ENCODE measurements at places on chromosomes 4 and X.

DNA sequence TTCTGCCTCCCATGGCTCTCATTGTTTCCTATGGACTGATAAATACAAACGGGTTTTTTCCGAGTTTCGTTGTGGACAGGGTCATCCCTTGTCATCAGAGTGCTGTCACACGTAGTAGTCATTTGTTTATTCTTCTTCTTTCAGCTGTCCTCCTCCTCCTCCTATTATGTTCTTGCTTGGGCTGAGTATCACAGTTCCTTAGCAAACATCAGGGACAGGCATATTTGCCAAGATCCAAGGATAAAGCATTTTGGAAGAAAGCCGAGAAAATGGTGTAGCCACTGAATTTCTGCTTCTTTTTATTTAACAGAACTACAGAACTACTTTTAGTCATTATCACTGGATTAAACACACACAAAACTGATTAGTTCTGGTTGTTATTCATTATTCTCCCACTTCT, 167.9 kb downstream of the MAML3 start:
- DNase-seq: no peak

- DNase-seq: peak; percentile 9
These were observed 790.8 kb downstream of the PCDH18 start for GRCh38 chr4:136741468-136741867.

- DNase-seq: no peak
These were observed 27.8 kb upstream of the LIMCH1 start for GRCh38 chr4:41510179-41510578.

DNA sequence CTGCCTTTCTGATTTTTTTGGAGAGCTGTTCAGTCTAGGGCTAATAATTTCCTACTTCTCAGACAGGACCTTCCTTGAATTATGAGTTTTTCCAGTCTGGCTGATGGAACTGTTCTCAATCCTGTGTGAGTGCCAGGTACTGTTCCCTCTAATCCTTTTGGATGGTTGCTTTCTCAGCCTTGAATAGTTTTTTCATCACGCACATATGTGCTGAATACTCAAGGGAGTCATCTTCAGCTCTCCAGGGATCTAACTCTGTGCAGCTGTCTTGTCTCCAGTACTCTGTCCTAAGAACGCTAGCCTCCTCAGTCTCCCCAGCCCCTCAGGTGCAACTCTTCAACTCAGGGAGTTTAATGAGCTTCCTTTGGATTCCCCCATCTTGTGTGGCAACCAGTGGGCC, 93.2 kb downstream of the GASK1B start:
- DNase-seq: no peak

DNA sequence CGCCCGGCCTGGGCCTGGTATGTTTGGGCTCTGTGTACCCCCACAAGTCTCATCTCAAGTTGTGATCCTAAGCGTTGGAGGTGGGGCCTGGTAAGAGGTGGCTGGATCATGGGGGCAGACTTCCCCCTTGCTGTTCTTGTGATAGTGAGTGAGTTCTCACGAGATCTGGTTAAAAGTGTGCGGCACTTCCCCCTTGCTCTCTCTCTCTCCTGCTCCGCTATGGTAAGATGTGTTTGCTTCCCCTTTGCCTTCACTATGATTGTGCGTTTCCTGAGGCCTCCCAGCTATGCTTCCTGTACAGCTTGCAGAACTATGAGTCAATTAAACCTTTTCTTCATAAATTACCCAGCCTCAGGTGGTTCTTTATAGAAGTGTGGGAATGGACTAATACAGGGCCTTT, 53.0 kb downstream of the CHST7 start:
- no peak for DNase-seq

- peak; percentile 96 for DNase-seq
These were observed 119.2 kb downstream of the IRF2 start for GRCh38 chr4:184355111-184355604.

- DNase-seq: no peak
These were observed 123.3 kb downstream of the RNF150 start for GRCh38 chr4:141009931-141010330.

- no peak for DNase-seq
These were observed 8.3 kb upstream of the FAM200B start for GRCh38 chr4:15673337-15673736.

GRCh38 chr4:38837849-38838248, 18.8 kb downstream of the TLR6 start:
- no peak for DNase-seq

- DNase-seq: peak; percentile 75
These were observed 639.7 kb downstream of the TRIML1 start for GRCh38 chr4:188778905-188779304.

DNA sequence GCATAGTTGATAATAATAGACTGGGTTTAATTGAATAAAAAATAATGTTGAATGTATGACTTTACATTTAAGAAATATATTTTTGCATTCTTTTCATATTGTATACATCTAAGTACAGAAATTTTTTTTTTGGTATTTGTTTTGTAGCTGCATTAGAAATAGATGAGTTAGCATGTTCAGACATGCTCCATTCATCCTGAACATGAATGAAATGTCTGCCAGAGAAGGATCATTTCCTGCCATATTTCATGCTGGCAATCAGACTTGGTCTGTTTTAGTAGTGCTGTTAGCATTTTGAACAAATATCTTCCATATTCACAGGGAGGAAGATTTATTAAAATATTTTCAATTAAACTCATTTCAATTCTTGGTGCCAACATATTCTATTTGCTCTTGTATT, 98.9 kb downstream of the FRMPD4 start:
- no peak for DNase-seq

DNA sequence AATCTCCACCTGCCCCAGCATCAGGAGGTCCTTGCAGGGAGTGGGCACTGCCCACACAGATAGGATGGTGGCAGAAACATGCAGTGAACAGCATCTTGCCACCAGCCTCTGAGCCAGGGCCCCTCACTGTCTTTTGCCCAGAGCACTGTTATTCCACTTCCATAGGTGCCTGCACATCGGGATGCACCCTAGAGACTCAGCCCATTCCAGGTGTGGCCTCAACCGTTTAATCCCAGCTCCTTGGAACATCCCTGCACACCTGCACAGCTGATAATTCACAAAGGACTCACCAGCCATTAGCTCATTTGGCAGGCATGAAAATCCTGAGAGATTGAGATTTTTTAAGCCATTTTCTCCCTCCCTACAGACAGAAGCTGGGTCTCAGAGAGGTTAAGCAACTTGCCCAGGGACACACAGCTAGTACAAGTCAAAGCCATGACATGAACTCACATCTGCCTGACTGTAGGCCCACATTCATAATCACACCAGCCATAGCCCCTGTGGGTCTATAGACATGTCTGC, 116.3 kb downstream of the EFNB1 start:
- no peak for DNase-seq

DNA sequence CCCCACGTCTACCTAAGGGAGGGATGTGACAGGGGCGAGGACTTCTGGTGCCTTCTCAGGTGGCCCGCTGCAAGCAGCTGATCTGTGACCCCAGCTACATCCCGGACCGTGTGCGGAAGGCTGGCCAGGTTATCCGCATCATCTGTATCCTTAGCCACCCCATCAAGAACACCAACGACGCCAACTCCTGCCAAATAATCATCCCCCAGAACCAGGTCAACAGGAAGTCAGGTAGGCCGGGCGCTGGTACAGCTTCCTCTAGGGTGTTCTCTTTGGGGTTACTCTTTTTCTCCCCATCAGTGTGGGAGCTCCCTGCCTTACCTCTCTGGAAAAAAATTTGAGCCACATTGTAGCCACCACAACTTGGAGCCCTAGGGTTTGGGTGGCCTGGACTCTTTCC, 2.4 kb upstream of the FAM50A start:
- DNase-seq: no peak

DNA sequence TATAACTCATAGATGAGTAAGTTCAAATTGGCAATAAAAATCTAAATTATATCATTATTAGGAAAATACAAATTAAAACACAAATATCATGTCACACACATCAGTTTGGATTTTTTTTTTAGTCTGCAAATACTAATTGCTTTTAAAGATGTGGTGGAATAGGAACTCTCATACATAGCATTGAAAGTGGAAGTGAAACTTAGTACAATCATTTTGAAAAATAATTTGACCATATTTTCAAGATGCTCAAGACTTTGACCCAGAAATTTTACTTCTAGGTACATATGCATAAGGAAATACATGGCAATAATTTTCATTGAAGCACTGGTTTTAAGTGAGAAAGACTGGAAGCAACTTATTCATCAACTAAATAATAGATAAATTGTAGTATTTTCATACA, 147.5 kb upstream of the SMIM31 start:
- no peak for DNase-seq

- DNase-seq: peak; percentile 81
These were observed 11.6 kb upstream of the TTC29 start for GRCh38 chr4:146957237-146957636.

DNA sequence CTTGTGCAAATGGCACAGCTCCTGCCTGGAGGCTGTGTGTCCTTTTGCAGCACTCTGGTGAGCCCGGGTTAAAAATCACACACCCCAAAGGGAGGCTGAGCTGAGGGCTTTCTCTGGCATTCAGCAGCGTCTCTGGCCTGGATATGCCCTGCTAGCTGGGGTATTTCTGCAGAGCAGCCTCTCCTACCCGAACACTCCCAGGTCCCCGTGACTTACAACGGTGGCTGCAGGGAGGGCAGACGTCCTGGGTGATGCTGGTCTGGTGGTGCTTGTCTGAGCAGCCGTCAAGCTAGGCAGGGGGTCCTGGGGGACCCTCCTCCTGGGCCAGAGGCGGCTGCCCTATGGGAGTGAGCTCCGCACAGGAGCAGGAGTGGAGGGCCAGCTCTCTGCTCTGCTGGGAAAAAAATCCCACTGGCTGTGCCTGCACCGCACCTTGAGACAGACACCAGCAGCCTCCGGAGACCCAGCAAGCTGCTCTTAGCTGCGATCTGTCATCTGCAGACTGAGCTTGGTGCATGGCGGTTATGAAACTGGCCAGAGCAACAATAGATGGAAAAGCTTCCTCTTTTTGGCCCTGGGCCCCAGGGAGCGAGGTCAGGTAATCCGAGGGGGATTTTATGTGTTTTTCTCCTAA, 41.3 kb upstream of the ASMTL start:
- DNase-seq: peak; percentile 20

DNA sequence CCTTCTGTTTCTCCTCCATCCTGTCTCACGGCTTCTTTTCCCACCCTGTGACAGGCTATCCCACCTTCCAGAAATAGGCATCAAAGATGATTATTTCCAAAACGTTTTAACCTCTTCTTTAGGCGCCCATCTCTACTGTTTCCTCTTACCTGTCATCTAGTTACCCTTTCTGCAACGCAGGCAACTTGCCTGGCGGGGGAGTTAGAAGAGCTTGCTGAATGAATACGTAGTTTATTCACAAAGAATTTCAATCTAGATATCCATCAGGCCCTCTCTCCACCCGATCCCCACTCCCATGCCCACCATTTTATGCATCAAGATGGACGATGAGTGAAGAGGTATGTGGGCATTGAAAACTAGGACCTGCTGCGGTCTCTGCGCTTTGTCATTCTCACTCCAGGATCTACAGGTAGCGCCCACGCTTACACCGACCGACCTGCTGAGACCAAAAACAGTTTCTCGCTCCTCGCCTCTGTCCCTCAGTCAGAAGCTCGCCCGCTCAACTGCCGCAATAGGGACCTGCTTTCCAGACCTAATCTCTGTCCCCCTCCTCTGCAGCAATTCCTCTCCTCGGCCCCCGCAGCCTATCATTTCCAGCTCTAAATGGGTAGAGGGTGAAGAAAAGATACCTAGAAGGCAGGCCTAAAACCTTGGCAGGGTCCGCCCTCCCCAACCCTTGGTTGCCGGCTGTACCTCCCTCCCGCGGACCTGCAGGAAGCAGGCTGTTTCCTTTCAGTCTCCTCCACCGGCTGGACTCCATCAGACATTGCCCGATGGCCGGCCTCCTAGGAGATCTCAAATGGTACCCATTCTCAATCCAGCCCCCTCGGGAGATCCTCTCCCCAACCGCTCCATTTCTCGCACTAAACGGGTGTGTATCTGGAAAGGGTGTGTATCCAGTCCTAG, 624 bp downstream of the BEX5 start:
- no peak for DNase-seq

DNA sequence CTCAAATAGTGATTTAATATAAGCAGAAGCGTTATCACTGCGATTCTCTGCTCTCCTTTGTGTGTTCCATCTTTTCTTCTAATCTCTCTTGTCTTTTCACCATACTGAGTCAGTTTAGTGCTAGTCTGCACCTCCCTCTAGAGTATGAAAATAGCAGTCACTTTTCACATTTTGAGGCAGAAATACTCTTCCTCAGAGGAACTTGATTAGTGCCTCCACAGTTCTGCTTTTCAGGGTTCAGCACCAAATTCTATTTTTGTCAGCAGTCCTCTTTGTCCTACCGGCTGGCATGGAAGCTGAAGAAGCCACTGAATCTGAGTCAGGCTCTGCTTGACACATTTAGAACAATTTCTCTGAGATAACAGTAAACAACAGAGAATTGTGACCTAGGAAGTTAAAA, 49.7 kb upstream of the ANKRD17 start:
- DNase-seq: peak; percentile 10

GRCh38 chr4:99762728-99763127, 53.9 kb upstream of the DAPP1 start:
- DNase-seq: no peak

DNA sequence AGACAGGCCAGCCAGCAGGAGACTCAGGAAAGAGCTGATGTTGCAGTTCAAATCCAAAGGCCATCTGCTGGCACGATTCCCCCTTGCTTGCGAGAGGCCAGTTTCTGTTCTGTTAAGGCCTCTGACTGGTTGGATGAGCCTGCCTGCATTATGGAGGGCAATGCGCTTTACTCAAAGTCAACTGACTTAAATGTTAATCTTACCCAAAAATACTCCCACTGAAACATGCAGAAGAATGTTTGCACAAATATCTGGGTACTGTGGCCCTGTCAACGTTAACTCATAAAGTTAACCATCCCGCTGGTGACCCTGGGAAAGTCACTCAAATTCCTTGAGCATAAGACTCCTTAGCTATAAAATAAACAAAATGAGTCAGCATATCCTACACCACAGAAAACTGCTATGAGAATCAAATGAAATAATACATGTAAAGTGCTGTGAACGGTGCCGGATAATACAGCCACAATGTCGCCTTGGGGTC, 326.4 kb downstream of the EVC2 start:
- DNase-seq: no peak

GRCh38 chrX:119686087-119686691, 6.8 kb downstream of the SEPTIN6 start:
- DNase-seq: peak; percentile 61

DNA sequence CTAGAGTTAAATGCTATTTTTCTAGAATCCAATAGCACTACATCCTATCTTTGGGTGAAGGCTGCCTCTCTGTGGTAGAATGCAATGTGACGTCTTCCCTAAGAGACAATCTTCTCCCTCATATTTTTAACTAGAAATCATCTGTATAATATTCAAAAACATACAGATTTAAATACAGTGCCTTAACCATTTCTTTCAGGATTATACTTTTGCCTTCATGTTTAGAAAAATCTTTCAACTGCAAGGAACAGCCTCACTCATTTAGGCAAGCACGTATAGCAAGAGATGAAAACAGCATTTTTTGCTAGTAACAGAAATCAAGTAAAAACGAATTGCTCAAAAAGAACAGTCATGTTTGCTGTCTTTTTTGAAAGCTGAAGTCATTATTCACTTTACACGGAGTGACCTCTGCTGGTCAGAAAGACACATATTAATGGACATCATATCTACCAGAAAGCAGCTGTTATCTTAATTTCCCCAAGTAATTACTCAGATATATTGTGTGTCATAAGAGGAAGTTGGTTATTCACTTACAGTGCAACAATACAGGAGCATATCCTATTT, 422.3 kb downstream of the STPG2 start:
- DNase-seq: no peak

GRCh38 chrX:29468911-29469494, 746.4 kb upstream of the MAGEB2 start:
- DNase-seq: no peak

Measured in foreskin fibroblast (primary cell).